Germinal center (tissue), 1 donor: ENCODE measurements at places on chromosomes 5 and 9.

- DNase-seq, result peak; percentile 10
These were observed 10.8 kb downstream of the NSG2 start for GRCh38 chr5:174056064-174056847.

DNA sequence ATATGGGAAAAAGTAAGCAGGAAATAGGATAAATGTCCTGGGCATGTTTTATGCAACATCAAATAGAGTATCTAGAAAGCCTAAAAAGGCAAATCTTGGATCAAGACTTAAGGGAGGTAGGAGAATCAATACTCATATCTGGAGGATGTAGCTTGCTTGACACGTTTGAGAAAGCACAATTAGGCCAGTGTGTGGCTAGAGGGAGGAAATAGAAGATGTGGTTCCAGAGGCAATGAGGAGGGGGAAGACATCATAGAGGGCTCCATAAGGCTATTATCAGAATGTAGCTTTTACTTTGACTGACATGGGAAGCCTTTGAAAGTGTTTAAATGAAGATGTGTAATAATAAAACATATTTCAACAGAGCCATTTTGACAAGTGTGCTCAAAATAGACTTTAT, 200.7 kb upstream of the CDH12 start:
- DNase-seq, result no peak

DNA sequence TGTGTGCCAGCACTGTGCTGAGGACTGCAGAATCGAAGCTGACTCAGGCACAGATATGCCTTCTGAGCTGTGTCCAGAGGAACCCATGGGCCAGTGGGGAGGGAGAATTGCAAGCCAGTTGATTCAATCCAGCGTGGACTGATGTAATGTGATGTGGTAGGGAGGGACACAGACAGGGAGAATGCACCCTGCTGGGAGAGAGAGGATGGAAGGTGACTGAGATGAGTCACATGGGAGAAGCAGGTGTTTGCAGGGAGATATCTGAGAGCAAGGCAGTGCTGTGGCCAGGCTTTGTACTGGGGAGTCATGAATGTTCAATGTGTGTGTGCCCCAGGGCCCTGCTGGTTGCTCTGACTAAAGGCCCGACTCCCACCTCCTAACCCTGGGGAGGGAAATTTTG, 75.7 kb downstream of the IRX1 start:
- no peak for DNase-seq

DNA sequence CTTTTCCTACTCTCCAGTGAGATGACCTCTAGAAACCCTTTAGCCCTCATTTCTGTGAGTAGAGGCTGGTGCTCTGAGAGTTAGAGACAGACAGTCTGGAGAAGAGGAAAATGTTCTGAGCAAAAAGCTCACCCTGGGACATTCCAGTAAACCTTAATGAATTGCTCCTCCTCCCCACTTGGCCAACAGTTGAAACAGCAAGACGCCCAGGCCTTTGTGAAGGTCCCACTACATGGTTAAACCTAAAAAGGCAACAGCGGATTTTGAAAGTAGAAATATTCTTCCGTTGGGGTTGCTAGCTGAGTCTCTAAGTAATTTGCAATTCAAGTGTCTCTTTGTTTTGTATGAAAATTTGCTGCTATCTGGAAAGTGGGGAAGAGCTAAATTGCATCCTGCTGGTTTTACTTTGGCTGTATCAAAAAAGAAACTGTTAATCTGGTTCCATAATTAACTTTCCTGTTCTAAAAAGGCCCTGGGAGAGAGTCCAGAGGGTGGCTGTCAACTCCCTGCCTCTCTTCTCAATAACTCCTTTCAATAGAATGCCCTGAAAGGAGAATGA, 63.8 kb downstream of the ATP10B start:
- DNase-seq, result no peak

DNA sequence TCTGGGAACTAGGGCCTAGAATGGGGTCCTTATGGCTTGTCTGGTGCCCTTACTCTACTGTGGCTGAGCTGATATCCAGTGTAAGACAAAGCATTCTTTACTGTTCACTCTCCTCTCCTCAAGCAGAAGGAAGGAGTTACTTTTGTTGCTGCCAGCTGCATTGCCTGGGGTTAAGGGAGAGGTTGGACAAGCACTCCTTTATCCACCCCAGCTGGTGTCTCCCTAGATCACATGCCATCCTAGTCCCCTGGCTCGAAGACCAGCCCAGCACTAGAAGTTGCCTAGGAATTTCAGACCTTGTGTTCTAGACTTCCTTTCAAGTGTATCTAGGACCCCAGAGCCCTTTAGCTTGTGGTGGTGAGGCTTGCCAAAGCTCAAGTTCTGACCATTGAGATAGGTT, 1051.5 kb upstream of the C9orf72 start:
- DNase-seq, result no peak

DNA sequence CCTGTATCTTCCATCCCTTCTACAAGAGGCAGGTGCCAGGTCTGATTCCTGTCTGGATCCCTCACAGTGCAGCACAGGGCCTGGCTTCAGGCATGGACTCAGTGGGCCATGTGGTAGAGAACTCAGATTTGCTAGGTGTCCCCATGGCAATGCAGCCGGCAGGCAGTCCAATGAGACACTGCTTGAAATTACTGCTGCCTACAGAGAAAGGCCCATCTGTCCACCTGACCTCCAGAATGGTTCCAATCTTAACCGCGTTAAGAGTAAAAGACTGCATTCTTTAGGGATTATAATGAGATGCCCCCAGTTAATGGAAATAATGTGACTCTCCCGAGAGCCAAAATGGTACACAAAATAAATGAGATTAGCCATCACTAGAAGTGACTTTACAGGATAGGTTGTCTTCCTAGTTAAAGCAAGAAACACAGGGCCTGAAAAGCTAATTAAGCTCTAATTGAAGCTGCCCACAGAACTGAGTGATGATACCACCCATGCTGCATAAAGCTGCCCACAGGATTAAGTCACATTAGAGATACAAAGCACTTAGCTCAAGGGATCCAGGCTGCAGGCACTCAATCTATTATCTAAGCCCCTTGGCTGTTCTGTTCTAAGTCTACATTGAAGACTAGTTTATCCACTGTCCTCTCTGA, 11.4 kb downstream of the FAM193B start:
- no peak for DNase-seq

DNA sequence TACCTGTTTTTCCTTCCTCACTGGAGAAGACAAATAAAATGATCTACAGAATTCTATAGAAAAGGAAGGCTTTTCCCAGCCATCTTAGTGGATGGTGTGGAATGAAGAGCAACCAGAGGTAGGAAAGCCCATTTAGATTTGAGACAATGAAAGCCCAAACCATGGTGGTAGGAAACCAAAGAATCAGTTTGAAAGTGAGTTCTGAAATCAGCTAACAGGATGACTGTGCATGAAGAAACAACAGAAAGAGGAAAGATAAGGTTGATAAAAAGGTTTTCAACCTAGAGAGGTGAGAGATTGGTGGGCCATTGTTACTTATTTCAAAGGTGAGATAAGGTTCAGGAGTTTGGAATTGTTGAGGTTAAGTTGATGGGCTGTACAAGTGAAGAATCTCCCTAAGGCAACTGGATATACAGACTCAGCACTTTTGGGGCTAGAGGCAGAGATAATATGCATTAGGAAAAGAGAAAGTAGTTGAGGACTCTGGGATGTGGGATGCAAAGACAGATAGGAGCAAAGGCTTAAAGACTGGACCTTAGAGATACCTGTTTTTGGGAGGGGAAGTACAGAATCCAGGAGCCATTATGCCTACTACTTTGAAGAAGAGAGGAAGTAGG, 2.4 kb downstream of the CHMP5 start:
- DNase-seq, result no peak

DNA sequence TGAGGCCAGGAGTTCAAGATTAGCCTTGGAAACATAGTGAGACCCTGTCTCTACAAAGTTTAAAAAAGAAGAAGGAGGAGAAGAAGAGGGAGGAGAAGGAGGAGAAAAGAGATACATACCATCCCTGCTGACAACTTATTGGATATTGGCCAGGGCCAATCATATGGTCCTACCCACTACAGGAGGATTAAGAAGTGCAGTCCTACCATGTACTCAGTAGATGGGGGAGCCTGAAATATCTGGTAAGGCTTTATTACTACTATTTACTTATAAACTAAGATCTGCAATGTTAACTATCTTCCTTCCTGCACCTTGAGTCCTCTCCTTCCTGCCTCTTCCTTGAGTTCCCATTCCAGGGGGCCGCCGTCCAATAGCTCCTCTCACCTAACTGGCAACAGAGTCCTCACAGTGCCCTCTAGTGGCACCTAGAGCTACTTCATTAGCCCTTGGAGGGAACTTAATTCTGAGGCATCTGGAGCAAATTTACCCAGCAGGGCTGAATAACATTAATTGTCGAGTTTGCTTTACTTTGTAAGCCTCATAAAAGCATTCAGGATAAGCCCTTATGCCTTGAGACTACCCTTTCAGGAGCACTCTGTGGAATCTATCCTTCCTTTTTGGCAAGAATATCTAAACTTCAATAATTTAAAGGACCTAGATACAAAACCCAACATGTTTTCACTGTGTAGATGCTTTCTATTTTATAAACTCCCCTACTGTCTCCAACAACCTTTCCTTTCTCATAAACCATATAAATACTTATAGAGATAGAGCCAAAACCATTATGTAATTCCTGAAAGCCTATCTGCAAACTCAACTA, 39.1 kb upstream of the RANBP6 start:
- DNase-seq, result peak; percentile 44

- no peak for DNase-seq
These were observed 2372.1 kb downstream of the MAT2B start for GRCh38 chr5:165877475-165877874.

GRCh38 chr5:177429248-177430040, 3.0 kb downstream of the GRK6 start:
- peak; percentile 69 for DNase-seq

GRCh38 chr9:93058355-93059010, at the start of gene SUSD3:
TSS of gene SUSD3 (plus strand) at chr9:93058701. CDS start at chr9:93058743, 42 bp downstream.
- DNase-seq, result peak; percentile 90

DNA sequence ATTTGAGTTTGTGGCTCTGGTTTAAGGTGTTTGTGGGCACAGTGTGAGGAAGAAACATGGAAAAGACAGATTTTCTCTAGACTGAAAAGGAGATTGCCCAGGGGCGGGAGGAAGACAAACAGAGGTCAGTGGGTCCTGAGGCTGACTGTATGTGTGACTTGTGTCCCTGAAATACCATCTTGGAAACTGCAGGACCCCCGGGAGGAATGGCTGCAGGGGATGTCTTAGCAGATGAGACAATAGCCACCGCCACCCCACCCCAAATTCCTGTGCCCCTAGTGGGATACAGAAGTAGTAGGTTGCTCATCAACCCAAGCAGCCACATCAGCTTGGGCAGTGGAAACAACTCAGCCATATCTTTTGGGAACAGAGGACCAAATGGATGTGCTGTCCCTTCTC, 1.7 kb upstream of the PSAT1 start:
- no peak for DNase-seq

GRCh38 chr9:134127065-134127580, 8.8 kb upstream of the WDR5 start:
- no peak for DNase-seq

DNA sequence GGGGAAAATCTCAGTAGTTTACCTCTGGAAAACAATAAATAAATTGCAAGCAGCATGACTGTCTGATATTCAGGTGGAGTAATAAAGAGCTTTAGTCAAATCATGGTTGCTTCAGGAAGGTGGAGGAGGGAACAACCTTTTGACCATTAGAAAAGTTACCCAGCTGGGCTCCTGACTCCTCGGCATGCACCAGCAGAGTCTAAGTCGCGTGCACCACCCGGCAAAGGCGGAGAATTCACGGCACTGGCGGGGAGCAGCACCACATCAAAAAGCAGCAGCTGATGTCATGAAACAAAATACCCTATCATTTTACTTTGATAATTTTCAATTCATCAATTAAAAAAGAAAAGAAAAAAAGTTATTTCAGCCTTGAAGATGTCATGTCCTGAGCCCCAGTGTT, 34.6 kb downstream of the EBF1 start:
- no peak for DNase-seq

GRCh38 chr9:99563364-99563763, 258.3 kb upstream of the NR4A3 start:
- DNase-seq, result no peak

- DNase-seq, result peak; percentile 23
These were observed 51.4 kb downstream of the PFDN1 start for GRCh38 chr5:140251527-140251973.
